ENCODE measurements at places on chromosomes 5 and 9. TPM values are rescaled to one million over a fixed set of nuclear protein-coding genes. Genes with fewer than 3 reads are reported as not detected.

Gene OR2Y1
- total RNA-seq, result not detected

Gene ABO
- total RNA-seq, result not detected

Gene LVRN
- not detected for total RNA-seq

Gene SLC6A19
- 0.38 TPM for total RNA-seq

Gene SUSD3
- 1.0 TPM for total RNA-seq

Measured in A549 treated with Hydrocortisone at 1 μM for 4 hours (cell line).